ENCODE measurements at places on chromosomes 5 and 9. TPM values are rescaled to one million over a fixed set of nuclear protein-coding genes. Genes with fewer than 3 reads are reported as not detected.

The ACOT12 gene
- total RNA-seq, result not detected

The HAND1 gene
- total RNA-seq, result not detected

The PPP2R2B gene
- total RNA-seq, result 0.12 TPM

The RNF183 gene
- total RNA-seq, result 0.09 TPM

The BRD8 gene
- 47.6 TPM for total RNA-seq

The CNTNAP3B gene
- 15.9 TPM for total RNA-seq

The COL15A1 gene
- total RNA-seq, result 0.39 TPM

The ALDH1A1 gene
- 5,360 TPM for total RNA-seq

The SLC1A1 gene
- 1.7 TPM for total RNA-seq

The GPR151 gene
- total RNA-seq, result not detected

The ECM2 gene
- total RNA-seq, result 0.21 TPM

The DBH gene
- total RNA-seq, result not detected

The SIT1 gene
- not detected for total RNA-seq

The KCNN2 gene
- 0.16 TPM for total RNA-seq

The MXD3 gene
- 22.2 TPM for total RNA-seq

The NUTM2G gene
- not detected for total RNA-seq

The NUDT12 gene
- 1.4 TPM for total RNA-seq

The CEL gene
- total RNA-seq, result 0.74 TPM

The CEMIP2 gene
- total RNA-seq, result 67.0 TPM

The SLC22A4 gene
- 4.8 TPM for total RNA-seq

The IL3 gene
- not detected for total RNA-seq

The MCTP1 gene
- 7.5 TPM for total RNA-seq

The MELK gene
- total RNA-seq, result 75.9 TPM

The HTR4 gene
- not detected for total RNA-seq

The SHOC1 gene
- total RNA-seq, result not detected

The HRCT1 gene
- total RNA-seq, result 0.30 TPM

The ANKRD18B gene
- 3.2 TPM for total RNA-seq

The SEMA4D gene
- 6.7 TPM for total RNA-seq

The TMEM174 gene
- not detected for total RNA-seq

The PLK2 gene
- 77.8 TPM for total RNA-seq

The STRBP gene
- total RNA-seq, result 13.2 TPM

The MEF2C gene
- 0.02 TPM for total RNA-seq

The SLCO4C1 gene
- total RNA-seq, result not detected

The KCNV2 gene
- not detected for total RNA-seq

The NME5 gene
- not detected for total RNA-seq

The PCDHGC5 gene
- total RNA-seq, result 0.02 TPM

The UNC13B gene
- 8.2 TPM for total RNA-seq

The N4BP3 gene
- total RNA-seq, result 1.1 TPM

The GAS1 gene
- 0.09 TPM for total RNA-seq

The COL5A1 gene
- 39.0 TPM for total RNA-seq

The EGR1 gene
- 11.8 TPM for total RNA-seq

The PCDHA2 gene
- 0.03 TPM for total RNA-seq

The TAS2R1 gene
- total RNA-seq, result not detected

The CCDC192 gene
- total RNA-seq, result not detected

The MEGF10 gene
- total RNA-seq, result not detected

The KIF20A gene
- 42.0 TPM for total RNA-seq

The SHC3 gene
- 0.46 TPM for total RNA-seq

The CCNO gene
- 10.4 TPM for total RNA-seq

The BASP1 gene
- 269 TPM for total RNA-seq

The RNF180 gene
- total RNA-seq, result 0.21 TPM

The MAPK9 gene
- total RNA-seq, result 37.9 TPM

The FAM221B gene
- total RNA-seq, result not detected

The OR1Q1 gene
- total RNA-seq, result not detected

The GDA gene
- 0.97 TPM for total RNA-seq

The PCDHB13 gene
- 0.06 TPM for total RNA-seq

The RLN2 gene
- 0.24 TPM for total RNA-seq

The NR5A1 gene
- not detected for total RNA-seq

All from A549 treated with RU486 at 1 μM for 4 hours (cell line).